IMR-90 (cell line): ENCODE measurements at places on chromosomes 13 and 19. TPM values are rescaled to one million over a fixed set of nuclear protein-coding genes. Genes with fewer than 3 reads are reported as not detected.

LRRC63 gene
- total RNA-seq: not detected in 2 replicates

KLK15 gene
- not detected in 2 replicates for total RNA-seq

OR7A17 gene
- total RNA-seq: not detected in 2 replicates

FLT1 gene
- total RNA-seq: 10.0 and 10.4 TPM in 2 replicates

F2RL3 gene
- total RNA-seq: not detected in 2 replicates

TNNT1 gene
- total RNA-seq: 1.3 and 3.1 TPM in 2 replicates

GRCh38 chr19:47518139-47518538, 3.3 kb upstream of the NAPA start:
- no peak for DNase-seq
- H3K4me3 ChIP-seq: no peak overlapping the region
- no peak overlapping the region for H3K27ac ChIP-seq
- H3K4me1 ChIP-seq: peaks cover 4% of the 10 kb centered on the region; the same call in 1 of the 2 replicates
- H3K27me3 ChIP-seq: peaks cover 19% of the 10 kb centered on the region

DNA sequence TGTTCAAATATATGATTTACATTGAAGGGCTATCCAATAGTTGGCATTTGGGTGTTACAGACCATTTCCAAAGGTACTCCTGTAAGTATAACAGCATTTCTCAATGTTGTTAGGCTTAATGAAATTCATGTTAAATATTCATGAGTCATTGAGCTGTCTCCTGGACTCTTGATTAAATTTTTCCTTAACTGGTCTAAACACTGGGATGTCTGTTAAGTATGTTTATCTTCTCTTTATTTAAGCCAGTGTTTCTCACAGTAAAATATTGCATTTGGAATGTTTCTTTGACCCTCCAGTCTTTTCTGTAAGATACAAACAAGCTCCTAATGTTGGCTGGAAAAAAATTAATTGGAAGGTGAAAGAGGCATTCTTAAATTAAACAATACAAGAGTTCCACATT, 402.5 kb upstream of the HTR2A start:
- no peaks in the 10 kb centered on the region for H3K27me3 ChIP-seq
- DNase-seq: peak; percentile 47
- no peak overlapping the region for H3K4me3 ChIP-seq
- H3K36me3 ChIP-seq: no peaks in the 10 kb centered on the region
- peaks cover 1% of the 10 kb centered on the region; the same call in 1 of the 2 replicates for H3K4me1 ChIP-seq

DNA sequence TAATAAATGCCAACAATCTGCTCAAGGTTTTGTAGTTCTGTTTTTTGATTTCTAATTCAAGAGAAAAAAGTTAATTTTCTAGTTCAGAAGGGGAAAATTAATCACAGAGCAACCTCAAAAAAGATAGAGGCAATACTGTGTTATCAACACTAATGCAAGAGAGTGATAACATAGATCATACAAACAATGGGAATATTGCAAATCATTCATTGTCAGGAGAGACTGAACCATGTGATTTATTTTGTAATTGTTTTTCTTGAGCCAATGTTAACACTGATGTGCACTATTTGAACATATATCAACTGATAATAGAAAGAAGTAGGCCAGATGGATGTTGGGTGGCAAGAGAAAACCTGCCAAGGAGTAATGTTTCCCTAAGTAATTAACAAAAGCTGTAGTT, 19.9 kb downstream of the PCDH9 start:
- H3K27me3 ChIP-seq: no peaks in the 10 kb centered on the region
- H3K27ac ChIP-seq: no peak overlapping the region
- no peak overlapping the region for H3K4me3 ChIP-seq
- no peaks in the 10 kb centered on the region for H3K4me1 ChIP-seq
- no peaks in the 10 kb centered on the region for H3K36me3 ChIP-seq

DNA sequence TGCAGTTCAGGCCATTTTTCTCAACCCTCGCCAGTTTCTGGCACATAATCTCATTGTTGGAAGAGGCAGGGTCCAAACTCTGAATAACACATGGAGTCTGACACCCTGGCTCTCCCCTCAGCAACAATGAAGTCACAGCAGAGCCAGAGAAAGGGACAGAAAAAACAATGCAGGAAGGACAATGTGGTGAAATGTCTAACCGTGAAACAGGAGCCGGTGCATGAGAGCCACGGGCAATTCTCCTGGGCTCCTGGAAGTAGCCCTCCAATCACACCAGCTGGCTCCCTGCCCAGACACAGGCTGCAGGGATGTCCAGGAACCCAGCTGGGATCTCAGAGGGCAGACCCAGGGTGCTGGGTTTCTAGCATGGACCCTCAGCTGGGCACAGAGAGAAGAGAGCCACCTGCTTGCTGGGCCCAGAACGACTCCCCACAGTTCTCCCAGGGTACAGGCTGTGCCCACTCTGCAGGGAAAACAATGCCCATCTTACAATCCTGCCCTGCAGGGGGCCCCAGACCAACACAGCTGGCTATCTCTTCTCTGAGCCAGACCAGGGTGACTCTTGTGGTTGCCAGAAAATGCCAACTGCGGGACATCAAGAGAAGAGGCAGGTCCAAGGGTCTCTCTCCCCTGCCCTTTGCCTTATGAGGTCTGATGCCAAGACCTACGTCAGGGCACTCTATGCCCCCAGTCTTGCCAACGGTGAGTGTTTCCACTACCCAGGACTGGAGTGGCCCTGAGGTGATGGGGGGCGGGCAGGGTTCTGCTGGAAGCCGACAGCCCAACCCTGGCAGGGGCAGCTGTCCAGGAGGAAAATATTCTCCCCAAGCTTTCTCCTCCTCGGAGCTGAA, 64.5 kb downstream of the CEBPG start:
- peaks cover 6% of the 10 kb centered on the region; the same call in 1 of the 2 replicates for H3K4me1 ChIP-seq
- no peaks in the 10 kb centered on the region for H3K36me3 ChIP-seq
- H3K4me3 ChIP-seq: no peak overlapping the region
- peak; percentile 10 for DNase-seq

- H3K4me1 ChIP-seq: peaks cover 7% of the 10 kb centered on the region
- peak overlapping the region; percentile 70 for H3K27ac ChIP-seq
- peak overlapping the region; percentile 46; the same call in 1 of the 2 replicates for H3K4me3 ChIP-seq
- no peaks in the 10 kb centered on the region for H3K27me3 ChIP-seq
- peak; percentile 40 for DNase-seq
These were observed 572 bp upstream of the FKBP8 start for GRCh38 chr19:18543814-18544475.

DNA sequence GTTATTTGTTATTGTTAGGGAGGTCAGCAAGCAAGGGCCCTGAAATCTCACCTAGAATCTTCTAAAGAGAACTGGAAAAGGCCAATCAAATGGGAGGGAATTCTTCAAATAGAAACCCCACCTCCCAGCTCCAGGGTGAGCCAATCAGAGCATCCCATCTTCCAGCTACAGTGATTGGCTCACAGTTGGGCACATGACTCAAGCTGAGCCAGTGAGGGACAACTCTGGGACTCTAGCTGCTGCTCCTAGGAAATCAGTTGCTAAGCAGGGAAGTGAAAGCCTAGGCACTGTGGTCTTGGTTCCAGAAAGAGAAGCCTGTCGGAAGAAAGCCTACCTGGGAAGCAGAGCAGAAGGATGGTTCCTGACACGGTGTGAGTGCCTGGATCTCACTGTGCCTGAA, 13.4 kb downstream of the TM6SF2 start:
- no peak overlapping the region for H3K4me3 ChIP-seq
- peak; percentile 11 for DNase-seq
- H3K36me3 ChIP-seq: no peaks in the 10 kb centered on the region
- H3K27ac ChIP-seq: no peak overlapping the region

- H3K4me3 ChIP-seq: no peak overlapping the region
- no peaks in the 10 kb centered on the region for H3K36me3 ChIP-seq
- no peaks in the 10 kb centered on the region; the same call in none of the 2 replicates for H3K27me3 ChIP-seq
These were observed 116.3 kb downstream of the FOXO1 start for GRCh38 chr13:40550130-40550529.
